SJCRH30 (cell line): ENCODE measurements at places on chromosomes 2 and 18. TPM values are rescaled to one million over a fixed set of nuclear protein-coding genes. Genes with fewer than 3 reads are reported as not detected.

Gene INSIG2
- total RNA-seq, result 7.4 and 11.0 TPM in 2 replicates

Gene REEP1
- total RNA-seq, result 2.1 and 2.3 TPM in 2 replicates

Gene CHST9
- total RNA-seq, result 9.2 and 10.7 TPM in 2 replicates

- no peak for DNase-seq
These were observed 25.8 kb downstream of the LDAH start for GRCh38 chr2:20797096-20797495.

Gene CAVIN2
- 8.6 and 10.2 TPM in 2 replicates for total RNA-seq

Gene FAM124B
- 0.56 and 0.73 TPM in 2 replicates for total RNA-seq

GRCh38 chr2:169768262-169768995 is 30.2 kb upstream of the SSB start:
- DNase-seq, result no peak

- DNase-seq, result no peak
These were observed 43.5 kb downstream of the SLC14A2 start for GRCh38 chr18:45658756-45659155.
